ENCODE measurements at places on chromosomes 3 and 15. TPM values are rescaled to one million over a fixed set of nuclear protein-coding genes. Genes with fewer than 3 reads are reported as not detected.

- no peak for DNase-seq
Measured at GRCh38 chr3:78130741-78131290, 1090.9 kb downstream of the ROBO2 start.

RFTN1 gene
- total RNA-seq: 119 TPM

DNA sequence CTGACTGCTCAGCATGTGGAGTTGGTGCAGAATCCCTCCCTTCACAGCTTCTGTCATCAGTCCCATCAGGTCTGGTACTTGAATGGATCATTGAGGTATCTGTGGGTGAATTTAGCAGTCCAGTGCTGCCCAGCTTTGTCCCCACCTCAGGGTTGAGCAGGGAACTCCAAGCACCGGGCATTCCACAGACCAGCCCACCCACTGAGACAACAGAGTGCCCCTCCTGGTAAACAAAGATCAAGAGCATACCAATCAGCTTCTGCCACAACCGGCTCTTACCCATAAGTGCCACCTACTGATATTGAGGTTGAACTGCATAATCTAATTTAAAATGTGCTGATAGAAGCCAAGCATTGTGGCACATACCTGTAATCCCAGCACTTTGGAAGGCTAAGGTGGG, 57.1 kb upstream of the FXR1 start:
- DNase-seq: no peak

GRCh38 chr15:64753480-64754185, 21.8 kb downstream of the RBPMS2 start:
- DNase-seq: no peak

Measured in sciatic nerve (tissue), 2 donors.